ENCODE measurements at places on chromosomes 2 and 18. TPM values are rescaled to one million over a fixed set of nuclear protein-coding genes. Genes with fewer than 3 reads are reported as not detected.

DNA sequence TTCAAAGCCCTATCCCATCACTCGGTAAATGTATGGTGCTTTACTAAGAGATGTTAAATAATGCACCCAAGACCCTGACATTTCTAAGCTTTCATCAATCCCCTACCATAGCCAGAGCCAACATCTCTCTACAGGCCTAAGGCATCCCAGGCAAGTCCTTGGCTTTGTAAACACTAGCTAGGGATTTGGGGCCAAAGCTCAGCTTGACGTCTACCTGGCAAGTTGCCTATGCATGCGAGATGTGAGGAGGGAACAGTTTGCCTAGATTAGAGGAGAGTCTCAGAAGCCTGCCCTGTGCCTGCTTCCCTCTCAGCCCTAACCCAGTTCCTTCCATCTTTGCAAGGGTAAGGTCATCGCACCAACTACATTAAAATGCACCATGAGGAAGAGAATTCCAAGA, 221.5 kb upstream of the NCKAP5 start:
- H3K4me1 ChIP-seq = no peaks in the 10 kb centered on the region
- H3K36me3 ChIP-seq = no peaks in the 10 kb centered on the region
- H3K27ac ChIP-seq = no peak overlapping the region
- no peak for DNase-seq
- no peaks in the 10 kb centered on the region for H3K27me3 ChIP-seq

- H3K27ac ChIP-seq = no peak overlapping the region
- H3K27me3 ChIP-seq = no peaks in the 10 kb centered on the region
- H3K4me1 ChIP-seq = no peaks in the 10 kb centered on the region
- no peak for DNase-seq
- no peaks in the 10 kb centered on the region for H3K36me3 ChIP-seq
- H3K4me3 ChIP-seq = no peak overlapping the region
Measured at GRCh38 chr2:237791977-237792727, 6.4 kb upstream of the RBM44 start.

- no peaks in the 10 kb centered on the region for H3K27me3 ChIP-seq
- no peak overlapping the region for H3K4me3 ChIP-seq
- H3K4me1 ChIP-seq = no peaks in the 10 kb centered on the region
- H3K27ac ChIP-seq = no peak overlapping the region
- no peak for DNase-seq
Measured at GRCh38 chr18:58549814-58550339, 79.0 kb downstream of the ALPK2 start.

GRCh38 chr2:95303191-95303919, 6.2 kb downstream of the KCNIP3 start:
- no peaks in the 10 kb centered on the region for H3K4me1 ChIP-seq
- DNase-seq = no peak
- H3K36me3 ChIP-seq = no peaks in the 10 kb centered on the region
- no peak overlapping the region for H3K4me3 ChIP-seq
- H3K27me3 ChIP-seq = no peaks in the 10 kb centered on the region
- H3K27ac ChIP-seq = no peak overlapping the region

DNA sequence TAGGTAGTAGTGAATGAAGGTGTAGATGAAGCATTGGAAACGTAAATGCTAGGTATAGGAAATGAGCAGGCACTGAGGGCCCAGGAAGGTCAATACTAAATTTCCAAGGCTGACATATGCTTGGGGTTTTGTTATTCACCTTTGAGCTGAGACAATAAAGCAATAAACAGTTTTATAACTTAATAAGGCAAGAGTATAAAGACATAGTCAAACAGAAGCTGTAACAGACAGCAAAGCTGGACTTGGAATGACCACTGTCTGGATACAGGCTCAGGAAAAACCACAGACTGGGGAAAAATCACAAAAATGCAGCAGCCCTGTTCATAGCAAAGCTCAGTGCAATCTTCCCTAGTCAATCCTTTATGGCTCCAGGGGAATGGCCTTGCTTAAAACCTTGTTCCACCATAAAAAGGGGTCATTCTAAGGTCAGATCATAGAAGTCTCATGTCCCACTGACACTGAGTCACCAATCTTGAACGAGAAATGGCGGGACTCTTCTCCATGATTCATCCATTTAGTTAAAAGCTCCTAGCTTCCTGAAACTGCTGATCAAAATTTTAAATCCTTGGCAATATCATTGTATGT, 493.3 kb downstream of the CMPK2 start:
- no peaks in the 10 kb centered on the region for H3K27me3 ChIP-seq
- H3K4me1 ChIP-seq = no peaks in the 10 kb centered on the region
- H3K4me3 ChIP-seq = no peak overlapping the region
- no peak for DNase-seq

- no peak overlapping the region for H3K27ac ChIP-seq
- DNase-seq = no peak
- H3K27me3 ChIP-seq = no peaks in the 10 kb centered on the region
- no peak overlapping the region for H3K4me3 ChIP-seq
- no peaks in the 10 kb centered on the region for H3K4me1 ChIP-seq
- H3K36me3 ChIP-seq = no peaks in the 10 kb centered on the region
Measured at GRCh38 chr2:173711816-173712215, 253.4 kb downstream of the SP3 start.

DNA sequence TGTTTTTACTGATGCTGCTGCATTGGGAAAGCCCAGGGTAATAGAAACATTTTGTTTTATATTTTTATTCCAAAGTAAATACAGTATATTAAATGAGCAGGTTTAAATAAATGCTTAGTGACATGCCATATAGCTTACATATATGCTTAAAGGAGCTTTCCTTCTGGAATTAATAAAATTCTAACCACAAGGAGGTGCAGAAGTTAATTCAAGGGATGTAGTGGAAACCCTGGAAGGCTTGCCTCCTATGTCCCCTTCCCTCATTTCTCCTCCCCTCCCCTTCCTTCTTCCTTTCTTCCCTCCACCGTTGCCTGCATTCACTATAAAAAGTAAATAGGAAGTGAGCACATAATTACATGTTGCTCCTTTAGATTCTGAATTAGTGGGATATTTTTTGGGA, 96.3 kb downstream of the UBE2E3 start:
- DNase-seq = no peak
- H3K27ac ChIP-seq = no peak overlapping the region
- no peaks in the 10 kb centered on the region for H3K4me1 ChIP-seq
- no peak overlapping the region for H3K4me3 ChIP-seq

DNA sequence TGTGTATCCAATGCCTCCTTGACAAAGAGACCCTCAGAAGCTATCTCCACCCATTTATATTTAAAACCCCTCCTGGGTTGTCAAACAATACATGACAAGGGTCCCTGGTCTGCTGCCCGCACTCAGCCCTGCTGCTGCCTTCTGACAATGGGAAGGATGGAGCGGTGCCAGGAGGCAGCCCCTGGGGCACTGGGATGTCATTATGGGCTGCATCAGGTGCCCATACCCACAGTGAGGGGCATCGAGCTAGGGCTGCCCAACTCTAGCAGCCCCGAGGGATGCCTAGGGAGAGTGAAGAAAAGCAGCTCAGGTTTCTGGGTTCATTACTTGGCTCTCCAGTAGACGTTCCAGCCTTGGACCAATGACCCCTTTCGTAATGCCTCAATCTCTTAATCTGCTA, 301.7 kb downstream of the ALK start:
- H3K36me3 ChIP-seq = no peaks in the 10 kb centered on the region
- no peak overlapping the region for H3K27ac ChIP-seq
- no peak for DNase-seq
- no peaks in the 10 kb centered on the region for H3K4me1 ChIP-seq
- H3K27me3 ChIP-seq = peaks cover 3% of the 10 kb centered on the region
- no peak overlapping the region for H3K4me3 ChIP-seq

- H3K4me3 ChIP-seq = no peak overlapping the region
- DNase-seq = no peak
- no peaks in the 10 kb centered on the region for H3K4me1 ChIP-seq
- H3K27me3 ChIP-seq = no peaks in the 10 kb centered on the region
Measured at GRCh38 chr2:66772618-66773017, 337.7 kb downstream of the MEIS1 start.

DNA sequence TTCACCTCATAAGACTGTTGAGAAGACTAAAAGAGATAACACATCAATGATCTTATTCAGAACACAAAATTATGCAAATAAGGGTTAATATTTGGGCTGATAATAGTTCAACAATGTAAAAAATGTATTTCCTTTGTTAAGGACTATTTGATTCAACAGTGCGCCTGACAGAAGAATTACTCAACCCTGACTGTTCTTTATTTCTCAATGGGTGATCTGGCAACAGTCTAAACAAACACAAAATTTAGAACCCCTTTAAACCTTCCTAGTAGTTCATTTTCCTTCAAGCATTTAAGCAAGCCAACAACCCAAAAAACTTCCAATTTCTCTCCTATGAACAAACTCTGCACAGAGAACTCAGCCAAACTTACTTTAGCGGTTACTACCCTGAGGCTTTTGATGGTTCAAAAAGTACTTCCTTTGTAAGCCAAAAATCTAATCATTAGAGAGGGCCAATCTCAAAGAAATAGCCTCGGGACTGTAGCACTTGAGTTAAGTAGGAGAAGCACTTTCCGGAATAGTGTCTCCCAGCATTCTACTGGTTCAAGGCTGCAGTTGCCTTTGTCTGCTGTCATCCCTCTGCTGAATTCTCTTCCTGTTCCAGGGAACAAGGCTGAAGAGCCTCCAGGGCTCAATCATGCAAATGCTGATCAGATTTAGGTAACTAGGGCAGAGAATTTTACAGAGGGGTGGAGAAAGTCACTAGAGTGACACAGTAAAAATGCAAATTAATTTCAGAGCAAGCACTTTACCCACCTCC, 40.9 kb upstream of the MAPK4 start:
- no peak overlapping the region for H3K4me3 ChIP-seq
- H3K36me3 ChIP-seq = no peaks in the 10 kb centered on the region
- no peaks in the 10 kb centered on the region for H3K27me3 ChIP-seq
- no peak for DNase-seq
- no peak overlapping the region for H3K27ac ChIP-seq
- no peaks in the 10 kb centered on the region for H3K4me1 ChIP-seq

DNA sequence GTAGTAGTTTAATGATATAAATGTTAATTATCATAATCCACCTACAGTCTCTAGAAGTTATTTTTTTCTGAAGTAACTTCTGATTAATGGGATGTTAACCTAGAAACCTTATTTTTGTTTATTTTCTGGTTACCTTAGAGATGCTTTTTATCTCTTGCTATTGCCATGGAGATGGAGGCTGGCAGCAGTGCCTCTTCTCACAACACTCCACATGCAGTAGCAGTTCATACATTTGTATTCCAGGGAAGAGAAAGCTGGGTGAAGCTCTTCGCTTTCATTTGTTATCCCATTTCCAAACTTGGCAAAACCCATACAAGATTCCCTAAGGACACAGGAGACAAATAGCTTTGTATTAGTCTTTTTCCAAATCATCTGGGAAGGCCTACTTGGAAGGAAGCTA, 1794.1 kb upstream of the LRRTM1 start:
- H3K4me3 ChIP-seq = no peak overlapping the region
- no peaks in the 10 kb centered on the region for H3K27me3 ChIP-seq
- H3K27ac ChIP-seq = no peak overlapping the region
- H3K4me1 ChIP-seq = no peaks in the 10 kb centered on the region
- no peaks in the 10 kb centered on the region for H3K36me3 ChIP-seq

- no peaks in the 10 kb centered on the region for H3K36me3 ChIP-seq
- no peaks in the 10 kb centered on the region for H3K4me1 ChIP-seq
- H3K27ac ChIP-seq = no peak overlapping the region
- H3K4me3 ChIP-seq = no peak overlapping the region
- H3K27me3 ChIP-seq = peaks cover 12% of the 10 kb centered on the region
Measured at GRCh38 chr18:22211657-22212056, 42.3 kb downstream of the GATA6 start.

GRCh38 chr2:70083344-70084156, 3.7 kb upstream of the PCBP1 start:
- peak overlapping the region; percentile 70 for H3K27ac ChIP-seq
- peaks cover 20% of the 10 kb centered on the region for H3K4me1 ChIP-seq
- H3K4me3 ChIP-seq = no peak overlapping the region
- no peak for DNase-seq
- no peaks in the 10 kb centered on the region for H3K27me3 ChIP-seq

GRCh38 chr18:2199060-2199459, 372.2 kb downstream of the METTL4 start:
- no peaks in the 10 kb centered on the region for H3K4me1 ChIP-seq
- H3K27ac ChIP-seq = no peak overlapping the region
- no peak for DNase-seq
- no peaks in the 10 kb centered on the region for H3K36me3 ChIP-seq
- H3K27me3 ChIP-seq = no peaks in the 10 kb centered on the region
- no peak overlapping the region for H3K4me3 ChIP-seq

- no peak overlapping the region for H3K27ac ChIP-seq
- no peaks in the 10 kb centered on the region for H3K27me3 ChIP-seq
- H3K36me3 ChIP-seq = no peaks in the 10 kb centered on the region
- H3K4me1 ChIP-seq = no peaks in the 10 kb centered on the region
- no peak overlapping the region for H3K4me3 ChIP-seq
Measured at GRCh38 chr2:134402410-134402809, 148.5 kb downstream of the MGAT5 start.

- DNase-seq = no peak
- no peak overlapping the region for H3K27ac ChIP-seq
- no peaks in the 10 kb centered on the region for H3K36me3 ChIP-seq
Measured at GRCh38 chr18:34039201-34039600, 185.5 kb downstream of the NOL4 start.

GRCh38 chr2:188449561-188449960, 157.9 kb downstream of the GULP1 start:
- H3K36me3 ChIP-seq = no peaks in the 10 kb centered on the region
- H3K4me1 ChIP-seq = no peaks in the 10 kb centered on the region
- DNase-seq = no peak
- H3K27me3 ChIP-seq = no peaks in the 10 kb centered on the region
- no peak overlapping the region for H3K27ac ChIP-seq

DNA sequence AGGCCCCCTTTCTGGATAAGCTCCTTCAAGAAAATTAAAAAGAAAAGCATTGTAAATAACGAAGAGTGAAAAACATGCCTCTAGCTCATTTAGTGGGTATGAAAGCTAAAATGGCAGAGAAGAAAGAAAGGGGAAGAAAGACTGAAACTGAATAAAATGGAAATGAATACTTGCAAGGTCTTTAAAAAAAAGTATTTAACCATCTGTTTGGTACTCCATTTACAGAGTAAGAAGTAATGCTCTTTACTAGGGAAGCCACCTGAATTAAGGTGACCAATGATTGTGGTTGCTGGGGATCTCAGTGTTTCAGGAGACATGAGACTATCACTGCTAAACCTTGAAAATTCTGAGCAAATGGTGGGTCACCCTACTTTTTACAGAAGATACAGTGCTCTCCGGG, 17.7 kb upstream of the ARL5A start:
- H3K4me3 ChIP-seq = no peak overlapping the region
- H3K36me3 ChIP-seq = no peaks in the 10 kb centered on the region
- no peaks in the 10 kb centered on the region for H3K4me1 ChIP-seq
- no peak for DNase-seq
- no peak overlapping the region for H3K27ac ChIP-seq

Gene KCNG2
- total RNA-seq = not detected

Gene STAT4
- total RNA-seq = 0.05 TPM

Gene MYO5B
- 0.31 TPM for total RNA-seq

Gene TMEM169
- 0.74 TPM for total RNA-seq

Gene SIX3
- 0.21 TPM for total RNA-seq

Gene FEV
- total RNA-seq = not detected

Gene ZNF385B
- total RNA-seq = 0.28 TPM

Gene DHRS9
- total RNA-seq = 0.21 TPM

Gene BUB1
- total RNA-seq = 91.2 TPM

Gene RESP18
- total RNA-seq = not detected

Gene SERPINB5
- total RNA-seq = not detected

Gene PLGLB2
- total RNA-seq = not detected

All from Panc1 (cell line).